ENCODE measurements at places on chromosomes 4 and X.

DNA sequence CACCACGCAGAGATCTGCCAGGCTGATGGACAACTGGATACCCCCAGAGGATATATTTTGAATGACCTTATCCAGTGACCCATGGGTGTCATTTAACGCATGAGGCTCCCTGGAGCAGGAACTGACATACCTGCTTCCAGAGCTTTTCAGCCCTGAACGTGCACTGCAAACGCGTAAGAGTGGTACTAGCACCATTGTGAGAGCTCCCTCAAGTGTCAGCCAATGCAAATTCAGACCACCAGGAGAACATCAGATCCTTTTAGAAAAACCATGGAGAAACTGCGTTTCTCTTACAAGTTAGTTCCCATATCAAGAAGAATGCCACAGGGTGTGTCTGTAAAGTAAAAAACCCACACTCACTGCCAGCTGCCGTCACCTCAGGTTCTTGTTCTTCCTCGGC is 7.3 kb downstream of the TREX2 start:
- DNase-seq, result no peak

DNA sequence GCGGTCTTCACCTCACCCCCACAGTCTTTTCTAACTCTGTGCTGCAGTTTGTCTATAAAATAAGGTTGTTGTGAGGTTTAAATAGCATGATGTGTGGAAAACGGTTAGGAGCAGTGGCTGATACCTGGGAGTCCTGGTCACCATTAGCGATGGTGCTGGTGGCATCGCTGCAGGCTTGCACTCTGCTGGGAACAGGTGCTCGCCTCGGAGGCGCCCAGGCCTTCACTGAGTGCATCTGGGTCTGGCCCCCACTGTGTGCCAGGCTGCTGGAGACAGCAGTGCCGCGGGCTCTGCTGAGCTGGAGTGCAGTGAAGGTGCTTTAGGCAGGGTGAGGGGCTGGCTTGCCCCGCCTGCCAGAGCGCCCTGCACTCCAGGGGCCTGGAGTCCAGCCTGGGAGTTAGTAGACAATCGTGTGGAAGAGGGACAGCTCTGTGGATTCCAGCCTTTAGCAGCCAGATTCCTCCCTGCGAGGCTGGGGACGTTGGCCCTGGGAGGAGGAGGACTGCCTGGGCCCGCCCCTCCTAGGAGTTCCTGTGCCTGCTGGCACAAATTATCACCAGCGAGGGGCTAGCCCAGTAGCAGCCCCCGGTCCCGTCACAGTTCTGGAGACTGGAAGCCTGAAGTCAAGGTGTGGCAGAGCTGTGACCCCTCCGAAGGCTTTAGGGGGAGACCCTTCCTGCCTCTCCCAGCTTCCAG is 7.3 kb downstream of the RGS12 start:
- no peak for DNase-seq

DNA sequence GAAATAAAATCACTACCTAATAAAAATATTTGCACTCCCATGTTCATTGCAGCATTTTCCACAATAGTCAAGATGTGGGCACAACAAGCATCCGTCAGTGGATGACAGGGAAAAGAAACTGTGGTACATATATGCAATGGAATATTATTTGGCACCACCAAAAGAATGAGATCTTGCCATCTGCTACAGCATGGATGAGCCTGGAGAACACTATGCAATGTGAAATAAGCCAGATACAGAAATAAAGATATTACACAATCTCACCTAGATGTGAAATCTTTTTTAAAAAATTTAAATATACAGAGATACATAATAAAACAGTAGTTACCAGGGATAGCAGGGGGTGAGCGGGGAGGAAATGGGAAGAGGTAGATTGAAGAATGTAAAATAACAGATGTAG is 44.8 kb downstream of the LDB2 start:
- no peak for DNase-seq

DNA sequence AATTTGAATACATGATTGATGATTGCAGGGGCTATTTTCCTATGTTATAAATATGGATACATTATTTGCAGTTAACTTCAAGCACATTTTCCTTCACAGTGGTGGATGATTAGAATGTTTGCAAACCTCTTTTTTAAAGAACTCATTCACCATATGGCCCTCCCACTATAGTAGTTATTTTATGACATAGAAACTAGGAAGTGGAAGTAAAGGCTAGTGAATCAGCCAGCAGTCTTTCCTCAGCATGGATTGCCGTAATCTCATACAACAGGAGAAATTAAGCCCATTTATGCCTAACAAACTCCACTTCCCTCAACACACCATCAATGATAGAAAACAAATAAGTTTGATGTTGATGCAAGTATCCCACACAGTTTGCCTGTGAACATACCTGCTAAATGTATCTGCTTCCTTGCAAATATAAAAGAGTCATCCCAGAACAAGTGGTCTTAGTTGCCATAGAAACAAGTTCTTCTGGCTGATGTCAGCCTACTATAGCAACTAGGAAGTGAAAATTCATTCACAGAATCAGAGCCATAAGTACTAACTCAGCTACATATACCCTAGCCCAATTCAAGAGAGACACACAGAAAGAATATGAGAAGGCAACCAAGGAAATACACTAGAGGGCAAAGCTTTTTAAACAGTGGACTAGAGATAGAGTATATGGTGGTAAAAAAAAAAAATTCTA is 100.9 kb upstream of the RADX start:
- DNase-seq, result no peak

DNA sequence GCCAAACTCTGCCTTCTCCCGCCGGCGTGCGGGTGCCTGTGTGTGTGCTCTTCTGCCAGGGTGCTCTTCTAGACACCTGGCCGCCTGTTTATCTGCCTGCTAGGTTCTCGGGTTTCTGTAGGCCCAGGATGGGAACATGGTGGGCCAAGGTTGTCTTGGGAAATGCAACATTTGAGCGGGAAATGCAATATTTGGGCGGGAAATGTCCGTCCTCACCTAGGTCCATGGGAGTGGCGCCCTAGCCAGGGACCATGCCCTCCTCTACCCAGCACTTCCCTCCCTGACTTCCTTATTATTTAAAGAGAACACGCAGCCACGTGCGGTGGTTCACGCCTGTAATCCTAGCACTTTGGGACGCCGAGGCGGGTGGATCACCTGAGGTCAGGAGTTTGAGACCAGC is 392.6 kb downstream of the FAT4 start:
- DNase-seq, result no peak

- no peak for DNase-seq
Observed at GRCh38 chr4:169243825-169244609, 26.7 kb downstream of the SH3RF1 start.

DNA sequence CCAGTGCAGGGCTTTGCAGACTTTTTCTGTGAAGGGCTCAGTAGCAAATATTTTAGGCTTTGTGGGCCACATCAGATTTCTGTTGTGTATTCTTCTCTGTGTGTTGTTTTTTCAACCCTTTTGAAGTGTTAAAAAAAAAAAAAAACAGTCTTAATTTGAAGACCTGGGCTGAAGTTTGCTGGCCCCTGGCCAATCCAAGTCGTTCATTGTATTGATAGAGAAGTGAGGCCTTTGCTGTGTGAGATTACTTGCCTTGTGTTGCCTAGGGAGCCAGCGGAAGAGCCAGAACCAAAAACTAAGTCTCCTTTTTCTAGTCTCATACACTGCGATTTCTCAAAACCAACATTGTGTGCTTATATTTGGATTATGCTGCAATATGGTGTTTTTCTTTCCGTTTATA is 46.9 kb downstream of the MTM1 start:
- DNase-seq, result no peak

All from esophagus squamous epithelium (tissue), 5 donors.